Activated CD4-positive, CD25-positive, alpha-beta regulatory T cell treated with anti-CD3 and anti-CD28 coated beads, Interleukin-2, amount 50 U/mL, for 16 hours (primary cell): ENCODE measurements at places on chromosomes 7 and 10.

DNA sequence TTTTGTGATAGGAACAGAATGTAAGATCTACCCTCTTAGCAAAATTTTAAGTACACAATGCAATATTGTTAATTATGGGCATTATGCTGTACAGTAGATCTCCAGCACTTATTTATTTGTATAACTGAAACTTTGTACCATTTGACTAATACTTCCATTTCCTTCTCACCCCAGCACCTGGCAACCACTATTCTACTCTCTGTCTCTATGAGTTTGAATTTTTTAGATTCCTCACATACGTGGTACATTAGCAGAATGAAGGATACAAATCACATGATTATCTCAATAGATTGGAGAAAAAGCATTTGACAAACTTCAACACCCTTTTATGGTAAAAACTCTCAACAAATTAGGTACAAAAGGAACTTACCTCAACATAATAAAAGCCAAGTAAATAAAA lies 90.3 kb upstream of the DLX6 start:
- no peak for DNase-seq

GRCh38 chr7:51307651-51308210 lies 8.9 kb downstream of the COBL start:
- DNase-seq = no peak

DNA sequence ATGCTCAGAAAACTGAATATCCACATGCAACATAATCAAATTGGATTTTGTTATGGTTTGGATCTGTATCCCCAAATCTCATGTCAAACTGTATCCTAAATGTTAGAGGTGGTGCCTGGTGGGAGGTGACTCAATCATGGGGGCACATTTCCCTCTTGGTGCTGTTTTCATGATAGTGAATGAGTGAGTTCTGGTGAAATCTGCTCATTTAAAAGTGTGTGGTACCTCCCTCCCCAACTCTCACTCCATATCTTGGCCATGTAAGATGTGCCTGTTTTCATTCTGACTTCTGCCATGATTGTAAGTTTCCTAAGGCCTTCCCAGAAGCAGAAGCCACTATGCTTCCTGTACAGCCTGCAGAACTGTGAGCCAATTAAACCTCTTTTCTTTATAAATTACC lies 239.6 kb upstream of the KLF14 start:
- DNase-seq = no peak

DNA sequence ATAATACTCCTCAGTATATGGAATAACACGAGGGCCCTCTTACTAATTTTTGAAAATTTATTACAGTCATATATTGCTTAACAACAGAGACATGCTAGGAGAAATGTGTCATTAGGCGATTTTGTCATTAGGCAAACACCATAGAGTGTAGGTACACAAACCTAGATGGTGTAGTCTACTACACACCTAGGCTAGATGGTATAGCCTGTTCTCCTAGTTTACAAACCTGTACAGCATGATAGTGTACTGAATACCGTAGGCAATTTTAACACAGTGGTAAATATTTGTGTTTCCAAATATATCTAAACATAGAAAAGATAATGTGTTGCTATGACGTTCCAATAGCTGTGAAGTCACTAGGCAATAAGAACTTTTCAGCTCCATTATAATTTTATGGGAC lies 12.8 kb downstream of the OR2F1 start:
- no peak for DNase-seq

GRCh38 chr7:80481196-80481884 lies 30.5 kb downstream of the GNAT3 start:
- DNase-seq = no peak

DNA sequence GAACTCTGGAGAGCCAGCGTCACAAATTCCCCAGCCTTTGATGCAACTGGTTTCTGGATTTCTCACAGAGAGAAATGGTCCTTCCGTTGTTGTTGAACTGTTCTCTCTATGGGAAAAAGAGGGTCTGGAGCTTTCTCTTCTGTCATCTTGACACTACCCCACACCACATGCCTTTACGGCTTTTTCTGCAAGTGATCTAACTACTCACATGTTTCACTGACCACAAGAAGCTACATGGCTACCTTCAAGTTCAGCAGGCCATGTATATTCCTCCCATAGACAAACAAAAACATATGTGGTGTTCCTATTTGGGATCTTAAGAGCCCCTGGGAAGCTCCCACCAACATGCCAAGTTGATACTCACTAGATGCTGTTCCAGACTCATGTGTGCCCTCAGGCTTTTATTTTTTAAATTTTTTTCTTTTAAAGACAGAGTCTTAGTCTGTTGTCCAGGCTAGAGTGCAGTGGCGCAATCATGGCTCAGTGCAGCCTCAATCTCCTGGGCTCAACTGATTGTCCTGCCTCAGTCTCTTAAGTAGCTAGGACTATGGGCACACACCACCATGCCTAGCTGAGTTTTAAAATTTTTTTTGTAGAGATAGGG lies 72.0 kb downstream of the RNF216 start:
- DNase-seq = no peak

DNA sequence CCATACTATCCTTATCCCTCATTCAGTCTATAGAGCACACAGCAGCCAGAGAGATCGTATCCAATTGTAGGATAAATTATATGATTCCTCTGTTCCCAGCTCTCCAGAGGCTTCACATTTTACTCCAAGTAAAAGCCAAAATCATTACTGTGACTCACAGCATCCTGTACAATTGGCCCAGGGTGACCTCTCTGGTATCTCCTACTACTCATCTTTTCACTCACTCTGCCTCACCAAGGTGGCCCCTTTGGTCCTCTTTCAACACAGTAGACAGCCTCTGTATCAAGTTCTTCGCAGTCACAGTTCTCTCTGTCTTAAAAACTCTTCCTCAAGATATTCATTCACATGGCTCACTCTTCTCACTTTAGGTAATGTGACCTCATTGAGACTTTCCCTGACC lies 72.6 kb upstream of the LSM8 start:
- no peak for DNase-seq

DNA sequence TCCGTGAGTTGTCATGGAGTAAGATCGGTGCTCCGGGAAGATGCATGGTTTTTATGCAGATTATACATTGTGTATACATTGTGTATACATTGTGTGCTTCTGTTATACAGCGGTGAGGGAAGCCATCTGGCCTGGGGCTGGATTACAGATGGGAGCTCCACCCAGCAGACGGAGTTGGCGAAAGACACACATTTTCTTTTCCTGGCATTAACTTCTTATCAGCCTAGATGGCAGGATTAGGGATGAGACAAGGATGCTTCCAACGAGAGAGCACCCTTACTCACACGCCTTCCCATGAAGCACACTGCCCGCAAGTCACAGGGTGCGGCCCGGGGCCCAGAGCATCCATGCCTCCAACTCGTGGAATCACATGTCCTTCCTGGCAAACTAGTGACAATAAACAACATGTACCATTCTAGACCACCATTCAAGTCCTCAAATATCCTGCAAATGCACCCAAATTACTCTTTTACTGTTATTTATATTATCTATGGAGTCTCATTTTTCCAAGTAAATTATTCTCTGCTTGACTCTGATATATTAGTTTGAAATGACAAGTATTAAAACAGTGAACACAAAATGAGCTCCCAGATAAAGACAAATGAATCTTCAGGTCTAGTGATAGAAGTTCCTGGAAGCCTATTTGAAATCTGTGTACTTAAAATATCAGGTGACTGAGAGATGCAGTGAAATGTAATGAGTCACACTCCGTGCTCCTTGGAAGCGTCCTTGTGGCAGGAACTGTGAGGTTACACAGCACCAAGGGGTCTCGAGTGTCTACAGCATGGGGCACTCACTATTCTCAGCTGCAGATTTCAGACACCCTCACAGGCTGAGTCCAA lies 29.8 kb upstream of the PPP2R2D start:
- DNase-seq = no peak

- DNase-seq = no peak
These were observed 73.7 kb downstream of the FOXL3 start for GRCh38 chr7:363626-364025.

DNA sequence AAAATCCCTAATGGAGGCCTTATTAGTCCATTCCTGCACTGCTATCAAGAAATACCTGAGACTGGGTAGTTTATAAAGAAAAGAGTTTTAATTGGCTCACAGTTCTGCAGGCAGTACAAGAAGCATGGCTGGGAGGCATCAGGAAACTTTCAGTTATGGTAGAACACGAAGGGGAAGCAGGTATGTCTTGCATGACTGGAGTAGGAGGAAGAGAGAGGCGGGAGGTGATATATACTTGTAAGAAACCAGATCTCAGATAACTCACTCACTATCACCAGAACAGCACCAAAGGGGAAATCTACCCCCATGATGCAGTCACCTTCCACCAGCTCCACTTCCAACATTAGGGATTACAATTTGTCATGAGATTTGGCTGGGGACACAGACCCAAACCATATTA lies 35.8 kb downstream of the GNAI1 start:
- no peak for DNase-seq

DNA sequence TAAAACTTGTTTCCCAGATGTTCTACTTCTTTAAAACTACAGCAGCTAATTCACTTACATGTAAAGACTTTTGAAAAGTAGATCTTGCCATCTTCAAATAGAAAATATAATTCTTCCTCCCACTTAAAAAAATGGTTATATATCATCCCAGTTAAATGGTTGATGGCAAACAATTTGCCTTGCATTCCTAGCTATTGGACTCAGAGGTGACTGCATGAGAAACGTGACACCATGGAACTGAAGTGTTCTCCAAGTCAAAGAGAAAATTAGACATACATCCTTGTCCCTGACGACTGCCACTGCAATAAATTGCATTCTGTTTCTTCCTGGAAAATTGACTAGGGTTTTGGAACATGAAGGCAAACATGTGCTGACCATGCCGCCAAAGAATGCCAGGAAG lies 95.0 kb upstream of the POM121L12 start:
- DNase-seq = no peak

GRCh38 chr10:68052463-68052862 lies 22.6 kb downstream of the HERC4 start:
- DNase-seq = no peak

DNA sequence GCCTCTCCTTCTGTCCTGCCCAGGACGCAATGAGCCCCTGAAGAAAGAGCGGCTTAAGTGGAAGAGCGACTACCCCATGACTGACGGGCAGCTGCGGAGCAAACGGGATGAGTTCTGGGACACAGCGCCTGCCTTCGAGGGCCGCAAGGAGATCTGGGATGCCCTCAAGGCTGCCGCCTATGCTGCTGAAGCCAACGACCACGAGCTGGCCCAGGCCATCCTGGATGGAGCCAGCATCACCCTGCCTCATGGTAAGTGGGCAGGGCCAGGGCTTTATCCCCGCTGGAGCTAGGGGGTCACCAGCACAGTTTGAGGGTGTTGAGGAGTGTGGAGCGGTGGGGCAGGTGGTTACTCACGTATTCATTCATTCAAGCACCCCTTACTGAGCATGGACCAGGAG lies 4.7 kb upstream of the ANKRD2 start:
- DNase-seq = no peak

- no peak for DNase-seq
These were observed 69.5 kb downstream of the PTPN12 start for GRCh38 chr7:77606562-77606961.

- DNase-seq = no peak
These were observed 417.9 kb upstream of the LRGUK start for GRCh38 chr7:133709036-133709880.

DNA sequence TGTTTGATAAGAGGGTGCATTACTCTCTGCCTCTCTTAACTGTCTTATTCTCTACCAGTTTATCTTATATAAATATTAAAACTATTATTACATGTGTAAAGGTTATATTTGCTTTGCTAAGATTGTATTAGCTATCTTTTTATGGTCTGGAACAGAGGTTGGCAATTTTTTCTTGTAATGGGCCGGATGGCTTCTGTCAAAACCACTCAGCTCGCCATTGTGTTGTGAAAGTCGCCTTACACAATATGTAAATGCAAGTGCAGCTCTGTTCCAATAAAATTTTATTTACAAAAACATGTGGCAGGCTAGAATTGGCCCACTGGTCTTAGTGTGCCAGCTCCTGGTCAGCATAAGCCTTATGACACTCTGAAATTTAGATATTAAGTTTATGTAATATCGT lies 185.8 kb downstream of the SDK1 start:
- no peak for DNase-seq

GRCh38 chr7:5525271-5526099 lies 101.9 kb upstream of the TNRC18 start:
- no peak for DNase-seq

DNA sequence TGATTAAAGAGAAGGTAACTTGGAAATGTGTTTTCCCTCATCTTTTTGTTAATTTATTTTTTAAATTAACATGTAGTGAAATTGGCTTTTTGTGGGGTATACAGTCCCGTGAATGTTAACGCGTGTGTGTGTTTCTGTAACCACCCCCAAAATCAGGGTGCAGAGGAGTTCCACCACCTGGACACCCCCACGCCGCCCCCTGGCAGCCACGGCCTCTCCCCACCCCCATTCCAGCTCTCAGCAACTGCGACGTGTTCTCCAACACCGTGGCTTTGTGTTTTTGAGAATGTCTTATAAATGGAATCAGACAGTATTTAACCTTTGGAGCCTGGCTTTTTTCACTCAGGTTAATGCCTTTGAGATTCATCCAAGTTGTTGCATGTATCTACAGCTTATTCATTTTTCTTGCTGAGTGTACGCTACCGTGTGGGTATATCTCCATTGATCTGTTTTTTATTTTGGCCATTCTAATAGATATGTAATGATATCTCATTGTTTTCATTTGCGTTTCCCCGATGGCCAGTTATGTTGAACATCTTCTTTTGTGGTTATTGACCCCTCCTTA lies 218.8 kb downstream of the EBF3 start:
- DNase-seq = no peak

DNA sequence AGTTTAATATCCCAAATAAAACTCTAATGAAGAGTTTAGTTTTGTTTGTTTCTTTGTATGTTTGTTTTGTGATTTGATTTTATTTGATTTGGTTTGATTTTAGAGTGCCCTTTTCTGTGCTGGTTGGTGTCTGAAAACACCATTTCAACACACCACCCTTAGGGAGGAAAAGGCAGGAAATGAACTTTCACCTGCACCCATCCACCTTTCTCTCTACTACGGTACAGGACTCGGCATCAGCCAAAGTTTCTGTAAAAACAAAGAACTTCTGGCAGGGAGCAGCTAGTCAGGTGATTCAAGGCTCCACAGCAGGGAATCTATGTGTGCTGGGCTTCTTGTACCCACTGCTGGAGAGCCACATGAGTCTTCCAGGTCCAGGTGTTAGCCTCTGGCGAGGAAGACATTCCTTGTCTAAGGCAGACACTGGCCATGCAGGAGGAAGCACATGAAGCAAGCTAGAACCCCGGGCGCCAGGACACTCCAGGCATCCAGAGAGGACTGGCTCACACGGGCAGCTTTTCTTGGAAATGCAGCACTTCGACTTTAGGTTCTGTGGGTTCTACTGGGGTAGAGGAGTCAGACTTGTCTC lies 22.1 kb upstream of the STK17A start:
- DNase-seq = no peak

- DNase-seq = no peak
These were observed 32.9 kb upstream of the PLPP4 start for GRCh38 chr10:120424198-120424464.

GRCh38 chr10:32680803-32681557 lies 235.0 kb downstream of the CCDC7 start:
- DNase-seq = no peak

- no peak for DNase-seq
These were observed 1.4 kb upstream of the ADAM8 start for GRCh38 chr10:133277993-133278576.

GRCh38 chr7:151240942-151241754 lies 7.3 kb downstream of the SMARCD3 start:
- no peak for DNase-seq
